ENCODE measurements at places on chromosomes 13 and 19. TPM values are rescaled to one million over a fixed set of nuclear protein-coding genes. Genes with fewer than 3 reads are reported as not detected.

Gene NKG7
- total RNA-seq, result not detected

Gene IGFL3
- total RNA-seq, result not detected

Gene ZNF540
- total RNA-seq, result not detected

Gene MIA
- 0.24 TPM for total RNA-seq

Gene TMEM86B
- total RNA-seq, result 0.21 TPM

Gene DEDD2
- 37.3 TPM for total RNA-seq

Gene CDADC1
- 3.4 TPM for total RNA-seq

Gene CACNA1A
- total RNA-seq, result not detected

Gene SMIM24
- not detected for total RNA-seq

Gene ZNF580
- total RNA-seq, result 0.43 TPM

Gene TUBB4A
- not detected for total RNA-seq

Gene CNN1
- 1.7 TPM for total RNA-seq

Gene PSG7
- total RNA-seq, result not detected

Gene BRME1
- under 0.01 TPM for total RNA-seq

Gene TNPO2
- 28.4 TPM for total RNA-seq

Gene FAM216B
- not detected for total RNA-seq

Gene KCNJ14
- total RNA-seq, result 1.3 TPM

Gene TMEM150B
- not detected for total RNA-seq

Gene IRGC
- not detected for total RNA-seq
